ENCODE measurements at places on chromosomes 12 and 14.

GRCh38 chr12:33438025-33438772 lies 1.4 kb downstream of the SYT10 start:
- no peak for DNase-seq

- DNase-seq, result no peak
Observed at GRCh38 chr14:89720741-89721729, 233.5 kb downstream of the EFCAB11 start.

- no peak for DNase-seq
Observed at GRCh38 chr14:54625112-54625511, 58.2 kb downstream of the SAMD4A start.

GRCh38 chr12:75311369-75311768 lies 18.8 kb downstream of the CAPS2 start:
- no peak for DNase-seq

DNA sequence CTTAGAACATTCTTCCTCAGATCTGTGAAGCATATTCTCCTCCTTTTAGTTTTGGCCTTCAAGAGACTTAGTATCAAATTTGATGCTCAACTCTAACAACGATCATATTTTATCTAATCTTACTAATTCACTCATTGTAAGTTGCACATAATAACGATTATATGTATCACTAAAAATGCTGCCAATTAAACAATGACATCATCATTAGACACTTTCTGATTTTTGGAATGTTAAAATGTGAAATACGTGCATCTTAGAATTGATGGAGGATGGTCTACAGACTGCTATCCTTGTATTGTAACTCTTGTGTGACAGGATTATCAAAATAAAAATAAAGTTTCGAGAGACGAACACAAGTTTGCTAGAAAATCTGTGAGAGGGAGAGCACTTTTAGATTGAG lies 311.0 kb downstream of the NELL2 start:
- no peak for DNase-seq

- no peak for DNase-seq
Observed at GRCh38 chr12:9907769-9908168, 24.4 kb downstream of the CLEC2A start.

DNA sequence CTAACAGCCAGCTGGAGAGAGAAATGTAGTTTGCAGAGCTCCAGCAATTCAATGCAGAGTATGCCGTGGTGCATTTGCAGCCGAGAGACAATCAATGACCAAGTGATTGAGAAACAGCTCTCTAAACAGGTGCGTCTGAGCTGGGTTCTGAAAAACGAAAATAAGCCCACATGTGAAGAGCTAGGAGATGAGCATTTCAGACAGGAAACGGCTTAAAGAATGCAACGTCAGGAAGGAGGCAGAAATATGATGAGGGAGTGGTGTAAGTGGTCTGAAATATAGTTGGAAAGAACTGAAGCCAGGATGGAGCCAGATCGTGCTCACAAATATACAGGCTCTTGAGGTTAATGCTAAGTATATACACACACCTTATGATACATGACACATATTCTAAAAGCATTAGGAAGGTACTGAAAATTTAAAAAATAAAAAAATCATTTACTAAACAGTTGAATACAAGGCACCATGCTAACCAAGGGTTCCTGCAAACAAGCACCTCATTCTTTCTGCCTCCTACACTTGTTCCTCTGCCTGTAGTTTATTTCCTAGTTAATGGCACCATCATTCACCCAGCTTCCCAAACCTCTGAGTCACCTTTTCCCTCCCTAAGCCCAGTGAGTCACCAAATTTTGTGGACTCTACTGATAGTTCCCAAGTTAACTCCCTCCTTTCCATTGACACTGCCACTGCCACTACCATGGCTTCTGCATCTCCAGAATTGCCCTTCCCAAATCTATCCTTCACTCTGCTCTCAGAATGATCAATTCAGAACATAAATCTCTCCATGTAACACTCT lies 2.3 kb upstream of the GARIN2 start:
- DNase-seq, result no peak

DNA sequence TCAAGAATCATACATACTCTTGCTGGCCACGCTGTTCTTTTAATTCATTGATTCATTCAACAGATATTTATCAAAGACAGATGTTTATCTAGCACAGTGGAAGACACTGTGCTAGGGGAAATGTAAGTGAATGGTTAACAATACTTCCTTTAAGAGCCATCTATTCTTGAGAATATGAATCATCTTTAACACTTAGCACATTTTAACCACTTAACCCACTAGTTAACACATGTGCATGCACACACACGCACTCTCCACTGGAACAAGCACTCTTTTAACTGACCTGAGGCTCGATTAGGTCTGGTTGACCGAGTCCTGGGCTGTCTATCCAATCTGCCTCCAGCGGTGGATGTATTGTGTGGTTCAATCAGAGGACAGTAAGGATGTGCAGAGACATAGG lies 34.6 kb downstream of the LMNTD1 start:
- DNase-seq, result no peak

- no peak for DNase-seq
Observed at GRCh38 chr12:57755454-57756372, 810 bp downstream of the MARCHF9 start.

- DNase-seq, result peak; percentile 49
Observed at GRCh38 chr14:75068294-75069120, 934 bp upstream of the ZC2HC1C start.

GRCh38 chr12:68222326-68222725 lies 3.3 kb downstream of the IL26 start:
- no peak for DNase-seq

GRCh38 chr14:70882776-70883492 lies 24.3 kb upstream of the PCNX1 start:
- DNase-seq, result no peak

GRCh38 chr12:88401155-88401554 lies 179.1 kb downstream of the KITLG start:
- no peak for DNase-seq

DNA sequence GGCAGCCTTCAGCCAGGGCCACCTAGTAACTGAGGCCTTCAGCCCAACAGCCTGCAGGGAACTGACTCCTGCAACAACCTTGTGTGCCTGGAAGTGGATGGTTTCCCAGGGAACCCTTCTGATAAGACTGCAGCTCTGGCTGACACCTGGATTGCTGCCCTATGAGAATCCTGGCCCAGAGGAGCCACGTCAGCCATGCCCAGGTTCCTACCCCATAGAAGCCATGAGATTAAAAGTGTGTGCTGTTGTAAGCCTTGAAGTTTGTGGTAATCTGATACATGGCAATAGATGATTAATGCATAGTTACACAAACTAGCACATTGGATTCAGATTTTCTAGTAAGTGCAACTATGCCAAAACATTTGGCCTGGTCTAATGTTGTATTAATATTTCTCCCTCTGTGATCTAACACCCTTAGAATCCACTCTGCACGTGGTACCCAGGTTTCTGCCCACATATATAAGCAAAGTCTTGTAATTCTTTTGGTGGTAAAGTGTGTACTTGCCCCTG lies 64.8 kb upstream of the BEGAIN start:
- DNase-seq, result no peak

GRCh38 chr12:20653871-20654270 lies 41.3 kb upstream of the SLCO1C1 start:
- DNase-seq, result no peak

DNA sequence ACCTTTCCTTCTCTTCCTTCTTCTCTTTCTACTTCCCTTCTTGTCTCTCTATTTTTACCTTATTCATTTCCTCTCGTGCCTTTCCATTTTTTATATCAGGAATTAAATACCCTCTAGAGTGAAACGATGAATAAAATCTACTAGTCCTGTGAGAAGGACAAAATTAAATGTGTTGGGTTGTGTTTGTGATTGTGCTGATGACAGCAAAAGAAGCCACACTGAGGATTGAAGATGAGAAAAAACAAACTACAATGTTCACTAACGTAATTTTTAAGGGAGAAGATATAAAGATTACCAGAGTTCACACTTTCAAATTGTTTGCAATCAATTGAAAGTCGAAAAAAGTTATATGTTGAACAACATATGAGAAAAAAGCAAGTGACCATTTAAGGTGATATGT lies 1012.1 kb downstream of the DIO2 start:
- DNase-seq, result no peak

- DNase-seq, result no peak
Observed at GRCh38 chr12:28027328-28027727, 54.8 kb upstream of the PTHLH start.

DNA sequence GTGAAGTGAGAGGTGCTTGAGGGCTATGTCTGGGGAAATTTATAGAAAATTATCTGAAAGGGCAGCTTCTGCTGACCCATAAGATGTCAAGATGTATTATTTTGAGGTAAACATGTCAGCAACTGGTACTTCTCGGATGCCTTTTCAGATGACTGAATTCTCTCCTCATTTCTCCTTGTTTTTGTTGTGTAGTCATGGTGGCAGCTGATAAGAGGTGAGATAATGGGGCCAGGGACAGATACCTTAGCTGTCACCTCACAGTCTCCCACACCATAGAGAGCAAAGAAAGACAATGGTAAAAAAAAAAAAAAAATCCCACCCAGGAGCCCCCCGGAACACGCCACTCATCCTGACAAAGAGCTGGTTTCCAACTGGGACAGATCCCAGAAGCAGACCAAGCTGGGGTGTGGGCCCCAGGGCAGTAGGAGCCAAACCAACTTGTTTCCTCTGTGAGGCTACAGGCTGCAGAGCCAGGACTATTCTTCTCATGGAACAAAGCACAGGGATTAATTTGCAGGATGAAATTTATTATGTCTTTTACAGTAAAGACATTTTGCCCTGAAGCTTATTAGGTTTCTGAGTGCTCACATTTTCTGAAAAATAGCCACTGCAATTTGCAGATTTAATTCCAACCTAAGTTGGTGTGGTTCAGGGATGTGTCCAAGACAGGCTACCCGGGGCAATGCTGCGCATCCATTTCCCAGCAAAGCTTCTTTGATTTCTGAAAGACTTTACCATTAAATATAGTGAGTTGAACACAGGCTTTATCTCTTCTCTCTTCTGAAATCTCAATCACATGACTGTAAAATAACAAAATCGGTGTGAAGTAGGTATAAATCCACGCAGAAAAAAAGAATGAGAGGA lies 52.2 kb downstream of the NDUFA12 start:
- no peak for DNase-seq

GRCh38 chr12:88219861-88220260 lies 77.8 kb downstream of the TMTC3 start:
- DNase-seq, result no peak

GRCh38 chr14:96267336-96267735 lies 11.3 kb downstream of the BDKRB1 start:
- peak; percentile 63 for DNase-seq

DNA sequence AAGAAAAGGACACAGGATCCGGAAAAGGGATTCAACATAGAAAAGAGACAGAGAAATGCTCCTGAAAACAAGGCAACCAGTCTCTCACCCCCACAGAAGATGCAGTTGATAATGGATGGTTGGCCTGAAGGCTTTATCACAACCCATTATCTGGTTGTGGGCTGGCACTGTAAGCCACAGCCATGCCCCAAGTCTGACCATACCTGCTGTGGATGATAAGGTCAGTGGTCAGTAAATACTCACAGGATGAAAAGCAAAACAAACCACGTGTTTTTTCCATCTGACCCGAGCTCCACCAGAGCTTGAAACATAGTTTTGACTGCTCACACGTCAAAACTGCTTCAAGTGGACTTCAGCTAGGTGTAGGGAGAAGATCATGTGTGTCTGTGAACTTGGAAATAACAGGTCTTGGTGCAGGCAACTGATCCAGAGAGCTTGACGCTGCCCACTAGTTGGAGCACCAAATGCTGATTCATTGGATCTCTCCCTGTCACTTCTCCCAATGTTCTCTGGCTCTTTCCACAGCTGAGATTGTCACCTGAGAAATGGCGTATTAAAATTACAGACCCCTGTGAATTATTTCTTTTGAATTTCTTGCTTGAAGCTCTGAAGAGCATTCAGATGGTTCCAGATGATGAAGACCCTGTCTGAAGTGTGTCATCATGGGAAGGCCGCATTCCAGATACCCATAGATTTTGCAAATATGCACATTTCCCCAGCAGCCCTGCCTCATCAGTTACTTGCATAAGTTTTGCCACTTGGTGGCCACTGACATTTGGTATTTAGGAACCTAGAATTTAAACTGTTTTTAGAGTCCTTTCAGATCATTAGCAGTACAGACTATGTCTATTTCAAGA lies 8.5 kb downstream of the TMEM233 start:
- DNase-seq, result no peak

- peak; percentile 59 for DNase-seq
Observed at GRCh38 chr14:89351516-89352404, 65.3 kb downstream of the FOXN3 start.

DNA sequence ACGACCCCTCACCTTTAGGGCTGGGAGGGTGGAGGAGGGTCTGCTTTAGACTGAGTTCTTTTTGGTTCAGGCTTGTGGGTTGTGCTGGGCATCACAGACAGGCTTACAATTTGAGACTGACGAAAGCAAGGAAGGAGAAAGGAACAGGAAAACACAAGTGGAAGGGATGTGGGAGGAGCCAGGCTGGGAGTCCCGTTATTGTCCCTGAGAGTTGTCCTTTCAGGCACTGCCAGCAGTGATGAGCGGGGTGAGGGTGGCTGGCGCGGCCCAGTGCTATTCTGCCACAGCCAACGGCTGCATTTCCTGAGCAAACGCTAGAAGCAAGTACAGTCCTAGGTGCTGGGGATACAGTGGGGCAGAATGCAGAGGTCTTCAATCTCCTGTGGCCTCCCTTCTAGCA lies 29.2 kb upstream of the TSPAN9 start:
- DNase-seq, result no peak

- no peak for DNase-seq
Observed at GRCh38 chr12:115149685-115150378, 465.9 kb upstream of the TBX3 start.

GRCh38 chr14:68139431-68140075 lies 320.0 kb downstream of the RAD51B start:
- no peak for DNase-seq

GRCh38 chr14:41891624-41892023 lies 284.9 kb downstream of the LRFN5 start:
- DNase-seq, result no peak

DNA sequence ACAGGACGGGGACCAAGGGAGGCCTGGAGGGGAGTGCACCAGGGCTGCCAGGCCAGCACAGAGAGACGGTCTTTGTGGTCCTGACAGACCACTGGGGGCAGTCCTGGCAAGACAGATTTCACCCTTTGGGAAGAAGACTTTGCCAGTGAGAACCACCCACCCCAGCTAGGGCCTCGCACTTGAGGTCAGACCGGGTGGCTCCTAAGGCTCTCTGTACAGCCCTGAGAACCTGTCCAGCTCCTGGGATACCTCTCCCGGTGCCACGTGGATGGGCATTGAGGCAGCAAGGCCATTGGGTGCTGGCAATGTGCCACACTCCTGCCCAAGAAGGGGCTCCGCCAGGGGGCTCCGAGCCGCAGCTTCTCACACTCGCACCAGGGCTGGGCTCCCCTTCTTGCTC lies 42.4 kb downstream of the DEGS2 start:
- no peak for DNase-seq

All from hindlimb muscle (tissue), 1 donor.